ENCODE measurements at places on chromosomes 2 and 18. TPM values are rescaled to one million over a fixed set of nuclear protein-coding genes. Genes with fewer than 3 reads are reported as not detected.

Gene CCDC142
- 26.7 TPM for total RNA-seq

- no peak for DNase-seq
Measured at GRCh38 chr2:192030856-192031255, 163.9 kb downstream of the TMEFF2 start.

GRCh38 chr2:183149489-183149888 lies 25.2 kb downstream of the NUP35 start:
- no peak for DNase-seq

DNA sequence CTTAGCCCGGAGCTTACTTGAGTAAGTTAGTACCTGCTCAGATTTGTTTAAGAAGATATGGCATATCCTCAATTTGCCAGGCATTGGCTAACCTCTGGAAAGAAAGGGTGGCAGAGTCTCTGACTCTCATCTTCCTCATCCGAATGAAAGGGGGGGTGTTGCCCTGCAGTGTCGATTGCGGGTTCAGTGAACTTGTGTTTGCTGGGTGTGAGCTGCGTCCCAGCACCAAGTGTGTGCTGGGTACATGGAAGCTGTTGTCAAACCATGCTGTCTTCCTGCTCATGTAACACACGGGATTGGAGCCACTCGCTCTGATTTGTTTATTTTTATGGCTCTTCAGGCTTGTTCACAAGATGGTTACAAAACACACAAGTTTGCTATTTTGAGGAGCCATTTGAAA lies 171.4 kb upstream of the PXDN start:
- no peak for DNase-seq

Gene CDH20
- total RNA-seq = not detected

DNA sequence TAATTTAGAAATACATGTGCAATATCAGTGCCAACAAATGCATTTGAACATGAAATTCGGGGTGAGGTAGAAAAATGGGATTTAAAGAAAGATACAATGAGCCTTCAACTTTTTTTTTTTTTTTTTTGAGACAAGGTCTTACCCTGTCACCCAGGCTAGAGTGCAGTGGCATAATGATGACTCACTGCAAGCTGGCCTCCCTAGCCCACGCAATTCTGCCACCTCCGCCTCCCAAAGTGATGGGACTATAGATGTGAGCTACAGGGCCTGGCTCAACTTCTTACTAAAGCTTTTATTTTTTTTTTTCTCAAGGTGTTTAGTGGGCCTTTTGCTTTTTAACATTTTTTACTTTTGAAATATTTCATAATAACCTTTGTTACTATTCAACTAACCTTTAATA lies 365.6 kb downstream of the LRRTM4 start:
- DNase-seq = no peak

DNA sequence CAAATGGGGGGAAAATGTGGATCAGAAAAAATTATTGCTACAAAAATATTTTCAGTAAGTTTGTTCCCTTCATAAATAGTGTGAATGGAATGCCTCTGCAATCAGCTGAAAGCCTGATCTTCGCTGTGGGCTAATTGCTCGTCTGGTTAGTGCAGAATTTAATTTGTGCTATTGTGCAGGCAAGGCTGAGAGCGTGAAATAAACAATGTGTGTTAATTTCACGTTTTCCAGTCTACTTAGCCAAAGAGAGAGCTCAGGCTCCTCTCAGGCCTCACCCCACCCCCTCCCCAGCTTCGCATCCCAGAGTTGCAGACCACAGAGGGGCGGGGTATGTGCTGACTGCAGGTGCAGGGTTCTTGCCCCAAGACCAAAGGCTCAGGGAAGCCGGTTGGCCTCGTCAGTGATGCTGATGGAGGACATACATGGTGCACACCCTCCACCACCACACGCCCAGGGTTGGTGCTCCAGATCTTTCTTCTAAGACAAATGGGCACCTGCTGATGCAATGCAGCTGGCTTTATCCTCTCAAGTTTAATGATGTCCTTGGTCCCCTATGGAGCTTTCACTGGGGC lies 302.6 kb upstream of the SLC14A2 start:
- no peak for DNase-seq

DNA sequence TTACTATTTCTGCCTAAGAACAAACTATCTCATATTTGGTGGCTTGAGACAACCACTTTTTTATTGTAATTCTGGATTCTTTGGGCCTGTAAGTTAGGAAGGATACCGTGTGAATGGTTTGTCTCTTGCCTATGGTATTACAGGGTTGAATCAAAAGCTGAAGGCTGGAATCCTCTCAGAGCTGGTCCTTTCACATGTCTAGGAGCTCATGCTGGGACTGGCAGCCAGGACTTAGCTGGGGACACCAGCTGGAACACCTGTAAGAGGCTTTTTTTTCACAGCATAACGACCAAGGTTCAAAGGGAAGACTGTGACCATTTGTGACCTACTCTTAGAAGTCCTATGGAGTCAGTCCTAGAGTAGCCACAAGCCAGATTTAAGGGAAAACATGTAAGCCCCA lies 226.3 kb downstream of the ZNF804A start:
- no peak for DNase-seq

- no peak for DNase-seq
Measured at GRCh38 chr2:226489775-226490541, 309.7 kb downstream of the IRS1 start.

DNA sequence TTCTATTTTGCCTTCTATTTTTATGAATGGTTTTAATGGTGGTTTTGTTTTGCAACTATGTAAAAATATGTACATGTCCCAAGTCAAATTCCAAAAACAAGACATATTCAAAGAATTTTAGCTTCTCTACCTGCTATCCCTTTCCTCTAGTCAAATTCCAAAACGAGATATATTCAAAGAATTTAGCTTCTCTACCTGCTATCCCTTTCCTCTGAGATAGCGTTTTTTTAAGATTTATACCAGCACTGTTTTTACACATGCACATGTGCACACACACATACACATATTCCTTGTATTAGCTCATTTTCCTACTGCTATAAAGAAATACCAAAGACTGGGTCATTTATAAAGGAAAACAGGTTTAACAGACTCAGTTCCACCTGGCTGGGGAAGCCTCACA lies 199.1 kb upstream of the ARL4C start:
- no peak for DNase-seq

DNA sequence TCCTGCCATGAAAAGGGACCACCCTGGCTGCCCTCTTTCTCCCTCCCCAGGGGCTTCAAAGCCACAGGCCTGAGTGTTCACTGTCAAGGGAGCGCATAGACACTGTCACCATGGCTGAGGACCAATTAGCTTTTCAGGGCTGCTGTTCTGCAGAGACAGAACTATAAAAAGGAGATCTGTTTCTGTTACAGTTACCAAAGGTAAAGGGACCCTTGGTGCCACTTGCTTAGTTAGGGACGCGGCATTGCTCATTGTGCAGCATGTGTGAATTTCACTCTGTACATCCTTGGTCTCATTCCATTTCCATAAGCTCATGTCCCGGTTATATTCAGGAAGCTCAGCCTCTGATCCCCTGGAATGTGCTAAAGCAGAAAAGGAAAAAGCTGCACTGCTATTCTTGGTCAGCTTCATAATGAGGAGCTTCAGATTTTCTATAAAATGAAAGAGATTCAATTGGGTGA lies 55.5 kb upstream of the RNF152 start:
- DNase-seq = no peak

GRCh38 chr2:215653344-215654030 lies 217.6 kb upstream of the FN1 start:
- no peak for DNase-seq

GRCh38 chr2:9472511-9472910 lies 1.8 kb upstream of the IAH1 start:
- no peak for DNase-seq

Gene SKOR2
- total RNA-seq = not detected
